Muscle of arm (tissue), 14 donors: ENCODE measurements at places on chromosomes 1 and 21.

GRCh38 chr1:171742577-171742922 is 685 bp upstream of the VAMP4 start:
- no peak for DNase-seq

- no peak for DNase-seq
Measured at GRCh38 chr1:207832796-207833195, 78.1 kb downstream of the CD34 start.

GRCh38 chr1:160755461-160755860 is 16.4 kb downstream of the SLAMF7 start:
- DNase-seq: no peak

DNA sequence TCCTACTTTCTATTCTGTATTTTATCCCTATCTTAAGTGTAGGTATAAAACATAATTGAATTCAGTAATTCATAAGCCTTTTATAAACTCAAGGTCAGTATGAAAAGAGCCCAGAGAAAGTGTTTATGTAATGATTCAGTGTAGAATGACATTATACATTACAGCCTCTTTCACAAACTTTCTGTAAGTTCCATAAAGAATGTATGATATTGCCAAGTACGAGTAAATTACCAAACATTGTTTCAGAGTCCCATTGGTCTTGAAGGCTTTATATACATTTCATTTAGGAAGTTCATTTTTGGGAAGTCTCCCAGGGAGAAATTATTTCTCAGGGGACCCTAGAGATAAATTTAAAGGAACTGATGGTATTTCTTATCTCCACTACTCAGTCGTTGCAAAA is 37.8 kb upstream of the VAMP3 start:
- no peak for DNase-seq

- DNase-seq: peak; percentile 58
Measured at GRCh38 chr1:99645699-99646531, at the start of gene PALMD. Gene PALMD (plus strand): TSS chr1:99646113. CDS start chr1:99646318, 205 bp downstream.

- peak; percentile 71 for DNase-seq
Measured at GRCh38 chr1:205543351-205544301, 39.2 kb downstream of the CDK18 start.

DNA sequence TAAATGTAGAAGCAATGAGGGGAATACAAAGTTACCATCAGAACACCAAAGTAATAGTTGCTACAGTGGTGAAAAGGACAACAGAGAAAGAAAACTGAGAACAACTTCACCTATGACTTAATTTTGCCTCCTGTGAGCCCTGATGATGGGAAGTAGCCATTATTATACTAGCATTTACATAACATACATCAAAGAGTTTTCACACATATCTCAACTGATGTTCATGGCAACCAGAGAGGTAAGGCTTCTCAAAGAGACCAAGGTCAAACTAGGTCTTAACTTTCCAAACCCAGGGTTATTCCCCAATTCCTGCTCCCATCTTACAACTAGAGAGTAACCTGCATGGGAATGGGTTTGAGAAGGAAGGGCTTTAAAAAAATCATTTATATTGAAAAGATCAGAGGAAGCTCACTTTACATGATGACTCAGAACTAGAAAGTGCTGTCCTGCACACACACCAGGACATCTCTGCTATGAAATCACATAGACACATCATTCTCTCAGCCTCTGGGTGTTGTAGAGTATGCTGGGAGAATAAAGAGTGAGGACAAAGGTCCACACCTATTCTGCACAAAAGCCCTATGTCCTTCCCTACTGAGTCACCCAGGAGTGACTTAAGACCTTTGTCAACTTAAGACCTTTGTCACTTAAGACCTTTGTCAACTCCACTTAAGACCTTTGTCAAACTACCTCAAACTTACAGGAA is 179.7 kb downstream of the TNFSF18 start:
- no peak for DNase-seq

DNA sequence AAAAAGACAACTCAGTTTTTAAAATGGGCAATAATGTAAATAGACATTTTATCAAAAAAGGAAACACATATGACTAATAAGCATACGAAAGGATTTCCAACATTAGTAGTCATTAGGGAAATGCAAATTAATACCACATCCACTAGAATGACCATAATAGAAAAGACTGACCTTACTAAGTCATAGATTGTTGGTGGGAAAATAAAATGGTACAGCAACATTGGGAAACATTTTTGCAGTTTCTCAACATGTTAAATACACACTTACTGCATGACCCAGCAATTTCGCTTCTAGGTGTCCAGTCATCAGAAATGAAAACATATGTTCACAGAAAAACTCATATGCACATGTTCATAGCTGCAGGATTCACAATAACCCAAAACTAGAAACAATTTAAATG is 29.9 kb upstream of the SLC44A3 start:
- no peak for DNase-seq

- DNase-seq: no peak
Measured at GRCh38 chr1:59005491-59006288, 221.8 kb upstream of the JUN start.

GRCh38 chr1:85824066-85824840 is 116.0 kb upstream of the ZNHIT6 start:
- no peak for DNase-seq

DNA sequence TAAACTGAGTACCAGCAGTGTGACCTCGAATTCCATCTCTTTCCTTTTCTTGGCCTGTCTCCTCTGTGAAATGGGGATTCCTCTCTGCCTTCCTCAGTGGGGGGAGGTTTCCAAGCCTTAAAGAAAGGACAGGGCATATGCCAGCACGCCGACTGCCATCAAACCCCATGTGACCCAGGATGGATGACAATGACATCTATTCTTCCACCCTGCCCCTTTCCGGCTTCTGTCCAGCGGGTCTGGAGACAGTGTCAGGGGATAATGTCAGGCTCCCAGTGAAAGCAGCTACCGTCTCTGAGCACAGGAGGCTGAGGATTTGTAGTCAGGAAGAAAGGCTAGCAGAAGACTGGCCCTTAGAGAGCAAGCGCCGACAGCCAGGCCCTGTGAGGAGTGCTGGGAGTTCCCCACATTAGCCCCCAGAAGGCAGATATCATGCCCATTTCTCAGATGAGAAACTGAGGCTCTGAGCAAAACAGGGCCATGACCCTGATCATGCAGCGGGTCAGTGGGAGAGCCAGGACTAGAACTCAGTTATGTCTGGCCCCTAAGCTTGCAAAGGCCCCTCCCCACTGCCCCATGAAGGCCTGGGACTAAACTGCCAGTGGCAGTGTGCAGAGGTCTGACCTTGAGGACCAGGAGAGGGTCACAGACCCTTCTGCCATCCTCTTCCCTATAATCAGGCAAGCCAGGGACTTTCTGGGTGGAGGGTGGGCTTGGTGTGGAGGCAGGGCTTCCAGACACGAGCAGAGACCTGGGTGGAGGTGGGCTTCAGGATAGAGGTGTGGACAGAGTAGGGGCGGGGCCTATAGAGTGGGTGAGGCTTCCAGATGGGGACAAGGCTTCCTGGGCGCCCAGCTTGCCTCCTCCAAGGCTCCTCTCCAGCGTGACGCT is 30.1 kb downstream of the CDCA8 start:
- no peak for DNase-seq

DNA sequence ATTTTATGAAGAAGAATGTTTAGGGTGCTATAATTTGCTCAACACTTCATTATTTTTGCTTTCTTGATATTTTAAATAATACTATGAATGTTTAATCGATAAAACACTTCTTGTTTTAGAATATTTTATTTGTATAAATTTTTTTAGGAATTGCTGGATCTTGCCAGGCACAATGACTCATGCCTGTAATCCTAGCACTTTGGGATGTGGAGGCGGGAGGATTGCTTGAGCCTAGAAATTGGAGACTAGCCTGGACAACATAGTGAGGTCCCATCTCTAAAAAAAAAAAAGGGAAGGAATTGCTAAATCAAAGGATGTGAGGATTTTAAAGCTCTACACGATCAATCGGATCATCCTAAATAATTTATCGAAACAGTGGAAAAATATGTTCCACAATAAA is 17.6 kb downstream of the RNF11 start:
- no peak for DNase-seq

GRCh38 chr1:62487956-62488355 is 51.1 kb downstream of the USP1 start:
- DNase-seq: no peak
